ENCODE measurements at places on chromosomes 5 and 9.

GRCh38 chr5:33120671-33121070 is 320.1 kb upstream of the TARS1 start:
- DNase-seq = no peak

DNA sequence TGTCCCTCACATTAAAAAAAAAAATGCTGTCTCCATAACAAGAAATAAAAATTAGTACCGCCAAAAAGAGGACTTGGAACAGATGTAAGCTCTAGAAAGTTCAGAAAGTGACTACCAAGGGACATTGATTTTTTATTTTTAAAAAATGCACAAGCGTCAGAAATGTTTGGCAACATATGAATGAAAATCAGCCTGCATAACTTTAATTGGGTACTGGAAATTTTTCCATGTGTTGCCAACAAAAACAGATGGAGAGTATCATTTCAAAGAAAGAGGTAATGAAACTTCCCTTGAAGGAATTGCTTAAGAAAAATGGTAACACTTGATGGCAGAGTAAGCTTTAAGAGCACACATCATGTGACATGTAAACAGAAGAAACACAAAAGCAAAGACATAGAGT is 47.2 kb downstream of the OR2K2 start:
- DNase-seq = peak; percentile 76

GRCh38 chr5:155732587-155733376 is 594.2 kb upstream of the SGCD start:
- no peak for DNase-seq

DNA sequence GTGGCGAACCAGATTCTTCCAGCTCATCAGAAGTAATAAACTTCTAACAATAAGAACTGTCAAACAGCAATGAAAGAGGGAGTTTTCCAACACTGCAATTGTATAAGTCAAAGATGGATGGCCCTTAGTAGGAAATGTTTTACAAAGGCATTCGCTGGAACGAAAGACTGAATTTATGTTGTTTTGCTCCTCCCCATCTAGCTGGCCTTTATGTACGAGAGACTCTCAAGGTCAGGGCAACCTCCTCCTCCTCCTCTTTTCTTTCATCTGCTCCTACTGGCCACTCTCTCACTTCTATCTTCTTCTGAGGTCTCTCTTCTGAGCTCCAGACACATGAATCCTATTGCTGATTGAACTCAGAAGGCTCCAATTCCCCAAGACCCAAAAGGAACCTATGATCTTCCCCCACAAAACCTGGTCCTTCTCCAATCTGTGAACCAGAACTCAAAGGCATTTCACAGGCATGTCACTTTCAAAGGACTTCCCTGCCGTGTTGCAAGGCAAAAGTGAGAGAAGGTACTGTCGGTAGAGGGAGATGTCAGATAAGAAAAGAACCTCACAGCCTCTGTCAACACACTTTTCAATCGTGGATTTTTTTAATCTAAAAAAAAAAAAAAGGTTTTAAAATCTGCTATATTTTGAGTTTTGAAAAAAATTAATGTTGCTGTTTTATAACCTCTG is 28.5 kb upstream of the PUM3 start:
- peak; percentile 11 for DNase-seq

DNA sequence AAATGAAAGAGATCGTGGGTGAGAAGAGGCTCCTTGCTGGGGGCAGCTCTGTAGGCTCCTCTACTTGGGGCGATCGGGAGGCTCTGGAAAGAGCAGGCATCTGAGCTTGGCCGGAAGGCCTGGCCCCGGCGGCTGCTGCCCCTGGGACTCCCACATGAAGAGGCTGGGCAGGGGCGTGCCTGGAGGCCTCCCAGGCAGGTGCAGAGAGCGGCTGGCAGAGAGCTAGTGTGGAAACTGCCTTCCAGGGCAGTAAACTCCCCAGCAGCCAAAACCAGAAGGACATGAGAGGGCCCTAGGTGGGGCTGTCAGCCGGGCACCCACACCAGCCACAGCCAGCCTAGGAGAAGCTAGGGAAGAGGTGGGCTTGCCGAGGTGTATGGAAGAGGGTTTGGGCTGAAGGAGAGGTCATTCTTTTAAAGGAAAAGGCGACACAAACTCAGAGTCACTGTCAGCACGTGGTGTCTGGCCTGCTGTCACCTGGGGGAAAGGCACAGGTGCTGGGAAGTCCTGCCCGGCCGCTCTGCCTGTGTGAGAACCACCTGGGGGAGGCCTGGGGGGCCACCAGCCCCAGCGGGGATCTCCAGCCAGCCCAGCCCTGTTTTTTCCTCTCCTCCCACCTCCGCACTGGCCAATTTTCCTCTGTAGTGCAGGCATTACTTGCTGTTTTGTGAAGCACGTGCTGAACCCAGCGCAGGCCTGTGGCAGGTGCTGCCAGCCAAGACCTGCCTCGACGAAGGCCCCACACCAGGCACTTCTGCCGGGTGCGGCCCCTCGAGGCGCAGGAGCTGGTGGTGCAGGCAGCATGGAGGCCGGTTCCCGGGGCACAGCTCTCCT is 44.8 kb upstream of the EGFL7 start:
- DNase-seq = no peak

DNA sequence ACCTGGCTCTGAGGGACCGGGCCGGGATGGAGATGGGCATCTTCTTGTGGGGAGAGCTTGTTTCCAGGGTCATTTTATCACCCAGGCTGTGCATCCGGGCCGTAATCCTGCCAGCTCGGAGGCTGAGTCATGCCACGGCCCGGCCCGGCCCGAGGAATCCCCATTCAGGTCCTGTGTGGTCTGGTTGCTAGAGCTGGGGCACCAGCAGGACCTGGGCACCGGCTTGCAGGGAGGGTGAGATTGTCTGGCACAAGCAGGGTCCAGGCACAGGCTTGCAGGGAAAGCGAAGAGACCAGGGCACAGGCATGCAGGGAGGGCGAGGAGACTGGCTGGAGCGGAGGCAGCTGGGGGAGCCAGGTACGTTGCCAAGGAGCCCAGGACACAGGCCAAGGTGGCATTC is 106.8 kb downstream of the RXRA start:
- DNase-seq = no peak

- peak; percentile 41 for DNase-seq
These were observed 96.3 kb upstream of the RANBP3L start for GRCh38 chr5:36397901-36398536.

DNA sequence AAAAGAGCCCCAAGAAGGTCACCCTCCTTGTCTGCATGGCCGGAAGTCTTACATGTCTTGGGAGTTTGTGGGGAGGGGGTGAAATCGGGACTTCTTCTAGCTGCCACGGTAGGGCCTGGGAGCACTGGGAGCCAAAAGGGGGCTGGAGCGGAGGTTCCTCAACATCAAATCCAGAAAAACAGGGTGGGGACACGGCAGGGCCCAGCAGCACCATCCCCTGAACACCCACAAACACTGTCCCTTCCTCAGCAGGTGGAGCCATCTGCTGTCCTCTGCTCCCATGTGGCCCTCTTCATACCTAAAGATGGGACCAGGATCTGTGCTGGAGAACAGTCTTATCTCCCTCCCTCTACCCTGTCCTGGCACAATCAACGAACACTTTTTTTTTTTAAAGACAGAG is 2.7 kb downstream of the TERT start:
- no peak for DNase-seq

DNA sequence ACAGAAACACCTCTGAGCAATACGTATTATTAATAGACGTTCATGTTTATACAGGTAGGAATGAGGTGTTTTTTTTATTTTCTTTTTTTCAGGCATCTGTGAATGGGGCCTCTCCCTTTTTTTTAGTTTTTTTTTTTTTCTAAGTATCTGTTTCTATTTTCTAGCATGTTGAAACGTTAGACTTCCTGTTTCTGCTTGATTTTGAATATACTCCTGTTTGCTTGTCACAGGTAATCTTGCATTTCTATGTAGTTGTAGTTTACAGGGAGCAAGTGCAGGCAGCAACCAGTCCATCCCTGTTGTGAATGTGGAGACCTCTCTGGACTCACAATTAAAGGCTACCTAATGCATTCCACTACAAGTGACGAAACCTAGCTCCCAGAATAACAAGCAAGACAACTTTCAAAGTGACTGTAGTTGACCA is 22.8 kb upstream of the TNFAIP8 start:
- no peak for DNase-seq

DNA sequence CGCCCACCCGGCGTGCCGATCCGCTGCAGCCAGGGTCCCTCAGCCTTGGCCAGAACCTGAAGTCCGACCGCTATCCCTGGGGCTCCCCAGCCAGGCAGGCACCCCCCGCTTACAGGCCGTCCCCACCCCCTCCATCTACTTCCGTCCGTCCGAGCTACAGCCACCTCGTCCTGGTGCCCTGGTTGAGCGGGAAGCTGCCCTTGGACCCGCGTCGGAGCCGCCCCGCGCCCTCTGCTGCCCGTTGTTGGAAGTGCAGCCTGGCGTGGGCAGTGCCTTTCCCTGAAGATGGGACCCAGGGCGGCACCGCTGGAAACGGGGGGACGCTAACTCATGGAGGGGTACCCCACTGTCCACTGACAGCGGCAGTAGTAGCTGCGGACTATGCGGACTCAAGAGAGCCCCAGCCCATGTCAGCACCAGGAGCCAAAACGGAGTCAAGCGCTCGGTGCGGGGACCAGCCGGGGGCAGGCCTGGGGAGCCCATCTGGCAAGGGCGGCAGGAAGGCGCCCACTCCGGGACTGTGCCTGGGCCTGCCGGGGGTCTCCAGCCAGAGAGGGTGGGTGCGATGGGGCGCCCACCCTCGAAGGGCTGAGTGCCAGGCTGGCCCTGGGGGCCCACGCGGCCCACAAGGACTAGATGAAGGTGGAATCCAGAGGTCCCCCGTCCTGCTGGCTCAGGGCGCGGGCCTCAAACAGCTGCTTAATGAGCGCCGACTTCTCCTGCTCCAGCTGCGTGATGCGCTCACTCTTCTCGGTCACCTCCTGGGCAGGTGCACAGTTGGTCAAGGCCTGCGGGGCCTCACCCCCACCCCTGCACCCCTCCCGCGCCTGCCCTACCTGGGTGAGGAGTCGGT is 6.1 kb downstream of the SAPCD2 start:
- DNase-seq = peak; percentile 80

GRCh38 chr9:86763791-86764190 is 183.5 kb downstream of the GAS1 start:
- peak; percentile 62 for DNase-seq

DNA sequence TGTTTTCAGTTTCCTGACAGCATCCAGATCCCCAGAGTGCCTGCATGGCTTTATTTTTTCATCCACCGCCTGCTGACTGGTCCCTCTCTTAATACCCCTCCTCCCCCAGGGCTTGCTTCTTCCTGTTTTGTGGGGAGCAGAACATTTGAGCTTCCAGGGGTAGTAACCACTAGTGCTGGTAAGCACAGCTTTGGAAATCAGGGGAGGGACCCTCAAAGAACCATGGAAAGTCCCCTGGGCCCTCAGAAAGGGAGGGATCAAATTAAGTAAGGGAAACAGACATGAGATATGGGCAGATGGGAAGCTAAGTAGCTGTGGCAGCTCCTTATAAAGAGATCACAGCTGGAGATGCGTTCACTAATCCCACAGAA is 26.8 kb downstream of the GRIA1 start:
- DNase-seq = no peak

- DNase-seq = no peak
These were observed 72.4 kb upstream of the SNX2 start for GRCh38 chr5:122702524-122702875.

DNA sequence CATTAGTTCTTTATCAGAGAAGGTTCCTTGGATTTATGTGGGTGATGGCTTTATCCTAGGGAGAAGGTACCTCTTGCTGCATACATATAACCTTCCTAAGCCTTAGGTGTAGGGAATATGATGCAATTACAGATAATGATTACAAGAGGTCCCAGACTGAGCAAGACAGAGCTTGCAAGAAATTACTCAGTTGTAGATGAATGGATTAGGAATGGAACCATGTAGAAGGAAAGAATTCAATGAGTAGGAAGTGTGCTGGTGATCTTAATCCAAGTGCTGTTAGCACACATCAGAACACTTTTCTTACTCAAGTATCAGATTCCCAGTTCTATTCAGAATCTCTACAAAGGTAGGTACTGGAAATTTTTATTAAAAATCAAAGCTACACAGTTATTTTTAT is 2.5 kb downstream of the OR13F1 start:
- DNase-seq = no peak

- no peak for DNase-seq
These were observed 497.9 kb downstream of the ARHGEF28 start for GRCh38 chr5:74123929-74124328.

GRCh38 chr5:61177070-61177469 is 14.8 kb upstream of the SMIM15 start:
- no peak for DNase-seq

DNA sequence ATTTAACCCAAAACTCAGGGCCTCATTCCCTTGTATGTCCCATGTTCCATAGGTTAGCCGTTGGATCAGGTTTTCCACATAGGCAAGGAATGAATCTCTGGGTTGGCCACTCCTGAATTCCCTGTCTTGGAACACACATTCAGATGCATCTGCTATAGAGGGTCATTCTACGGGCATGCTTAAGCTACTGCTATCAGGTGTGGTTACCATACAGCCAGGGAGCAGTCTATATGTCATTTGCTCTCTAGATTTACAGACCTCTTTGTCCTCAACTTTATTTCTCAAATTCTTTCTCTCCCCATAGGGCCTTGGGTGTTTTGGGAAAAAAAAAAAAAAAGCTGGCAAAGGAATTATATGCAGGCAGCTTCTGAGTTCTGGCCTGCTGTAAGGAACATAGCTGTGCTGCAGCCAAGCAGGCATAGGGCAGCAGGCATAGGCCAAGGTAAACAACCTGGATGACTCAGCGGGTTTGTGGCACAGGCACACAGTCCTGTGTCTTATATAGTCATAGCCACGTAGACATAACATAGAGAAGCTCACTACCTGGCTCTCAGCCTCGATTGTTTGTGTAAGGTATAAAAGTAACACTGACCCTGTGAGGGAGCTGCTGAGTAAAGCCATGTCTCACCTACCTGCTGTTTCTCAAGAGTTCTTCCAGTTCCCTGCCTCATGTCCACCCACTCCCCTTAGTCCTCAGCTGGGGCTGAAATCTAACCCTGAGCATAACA is 141.5 kb downstream of the OSTF1 start:
- no peak for DNase-seq

- DNase-seq = peak; percentile 47
These were observed 209.0 kb downstream of the CWC27 start for GRCh38 chr5:64977779-64978178.
